ENCODE measurements at places on chromosomes 5 and 9.

GRCh38 chr5:64691291-64691690 is 988 bp downstream of the SHISAL2B start:
- DNase-seq, result no peak

DNA sequence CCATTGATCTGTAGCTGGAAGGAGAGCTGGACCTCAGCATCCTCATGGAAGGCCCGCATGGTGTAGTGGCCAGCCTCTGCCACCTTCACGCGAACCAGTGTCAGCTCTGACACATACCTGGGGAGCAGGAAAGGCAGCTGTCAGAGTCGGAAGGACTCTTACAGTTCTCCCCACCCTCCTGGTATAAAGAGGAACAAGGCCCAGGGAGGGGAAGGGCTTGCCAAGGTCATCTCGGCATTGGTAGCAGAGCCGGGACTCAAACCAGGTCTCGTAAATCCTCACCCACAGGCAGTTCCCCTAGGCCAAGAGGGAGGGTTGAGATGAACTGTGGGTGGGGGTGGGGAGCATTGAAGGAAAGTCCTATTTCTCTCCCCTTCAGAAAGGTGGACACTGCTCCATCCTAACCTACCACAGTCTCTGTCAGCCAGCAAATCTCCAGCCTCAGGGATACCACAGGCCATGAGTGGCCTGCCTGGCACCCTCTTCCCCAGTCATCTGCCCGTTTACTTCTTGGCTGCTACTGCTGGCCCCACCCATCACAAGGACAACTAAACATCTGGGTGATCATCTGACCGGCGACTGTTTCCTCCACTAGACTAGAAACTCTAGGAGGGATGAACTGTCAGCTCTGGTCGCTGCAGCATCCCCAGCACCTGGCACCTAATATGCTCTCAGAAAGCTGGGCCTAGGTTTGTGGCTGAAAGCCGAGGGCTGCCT is 23.5 kb downstream of the PDGFRB start:
- peak; percentile 63 for DNase-seq

DNA sequence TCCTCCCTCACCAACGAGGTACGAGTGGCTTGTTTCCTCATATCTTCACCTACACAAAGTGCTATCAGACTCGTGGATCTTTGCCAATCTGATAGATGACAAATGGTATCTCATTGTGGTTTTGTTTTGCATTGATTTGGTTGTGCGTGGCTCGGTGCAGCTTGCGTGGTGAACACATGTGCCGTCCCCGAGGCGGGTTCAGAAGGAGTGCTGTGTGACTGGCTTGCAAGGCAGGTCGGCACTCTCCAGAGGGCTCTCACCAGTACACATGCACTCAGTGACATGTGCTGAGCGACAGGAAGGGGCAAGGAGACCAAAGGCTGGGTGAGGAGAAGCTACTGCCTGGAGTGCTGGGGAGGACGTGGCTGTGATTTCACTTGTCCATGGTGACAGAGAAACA is 95.3 kb upstream of the PITX1 start:
- no peak for DNase-seq

- DNase-seq, result peak; percentile 62
These were observed 100.4 kb downstream of the TRIM36 start for GRCh38 chr5:115069087-115069968.

DNA sequence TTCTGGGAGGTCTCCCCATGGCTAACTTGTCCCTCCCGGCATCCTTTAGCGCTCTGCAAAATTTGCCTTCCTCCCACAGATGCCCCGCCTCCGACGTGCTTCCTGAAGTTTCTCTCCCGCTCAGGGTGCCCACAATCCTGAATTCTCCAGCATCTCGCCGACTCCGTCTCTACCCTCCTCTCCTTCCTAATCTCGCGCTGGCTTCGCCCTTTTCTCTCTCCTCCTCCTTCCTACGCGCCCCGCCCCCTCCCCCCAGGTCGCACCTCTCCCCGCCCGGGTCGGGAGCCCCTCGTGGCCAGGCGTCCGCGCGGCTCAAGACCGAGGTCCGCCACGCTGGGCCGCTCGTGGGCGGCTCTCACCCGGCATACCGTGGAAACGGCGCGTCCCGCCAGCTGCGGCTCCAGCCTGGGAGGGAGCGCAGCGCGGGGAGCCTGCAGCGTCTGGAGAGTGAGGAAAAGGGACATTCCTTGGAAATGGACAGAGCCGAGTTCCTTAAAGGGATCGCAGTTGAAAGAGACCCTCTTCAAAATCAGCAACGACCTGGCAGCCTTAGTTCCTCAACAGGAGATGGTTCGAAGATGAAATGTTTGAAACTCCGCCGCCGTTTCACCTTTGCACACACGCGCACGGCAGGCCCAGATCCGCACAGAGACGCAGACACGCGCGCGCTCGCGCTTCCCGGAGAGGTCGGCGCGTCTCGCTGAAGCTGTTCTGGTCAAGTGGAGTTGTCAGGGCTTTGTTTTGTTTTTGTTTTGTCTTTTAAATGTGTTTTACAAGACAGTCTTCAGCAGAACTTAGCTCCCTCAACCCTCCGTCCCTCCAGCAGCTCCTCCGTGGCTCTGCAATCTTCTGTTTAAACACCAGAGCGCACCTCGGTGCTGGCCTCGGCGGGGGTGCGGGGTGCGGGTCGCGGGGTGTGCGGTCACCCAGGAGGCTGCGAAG is 5.0 kb upstream of the IRX2 start:
- peak; percentile 92 for DNase-seq

DNA sequence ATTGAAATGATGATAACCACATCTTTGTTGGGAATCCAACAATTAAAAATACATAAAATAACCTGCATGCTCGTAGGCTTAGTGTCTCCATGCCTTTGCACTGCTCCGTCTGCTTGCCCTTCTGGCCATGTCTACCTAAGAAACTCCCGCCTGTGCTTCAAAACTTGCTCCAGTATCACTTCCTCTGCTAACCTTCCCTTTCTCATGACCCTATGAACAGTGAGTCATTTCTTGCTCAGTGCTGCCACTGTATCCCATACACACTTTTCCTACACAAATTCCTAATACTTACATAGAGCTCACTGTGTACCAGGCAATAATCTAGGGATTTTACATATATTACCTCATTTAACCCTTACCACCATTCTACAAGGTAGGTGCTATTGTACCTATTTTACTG is 33.5 kb downstream of the TMEM245 start:
- DNase-seq, result no peak

DNA sequence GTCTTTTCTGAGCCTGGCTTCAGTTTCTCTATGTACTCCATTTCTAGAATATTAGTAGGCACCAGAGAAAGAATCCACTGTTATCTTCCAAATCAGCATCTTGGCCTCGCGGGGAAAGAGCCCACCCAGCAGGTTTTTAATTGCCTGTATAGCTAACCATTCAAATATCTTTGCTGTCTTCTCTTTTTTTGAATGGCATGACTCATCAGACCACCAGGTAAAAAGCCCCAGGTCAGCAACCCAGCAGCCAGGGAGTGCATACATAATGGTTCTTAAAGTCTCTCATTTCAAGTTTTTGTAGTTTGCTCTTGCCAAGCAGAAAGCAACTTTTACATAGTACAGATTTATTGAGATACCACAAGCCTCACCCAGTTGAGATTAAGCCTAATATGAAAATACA is 50.7 kb downstream of the TMEM167A start:
- no peak for DNase-seq

GRCh38 chr5:33227746-33228145 is 213.0 kb upstream of the TARS1 start:
- DNase-seq, result no peak

DNA sequence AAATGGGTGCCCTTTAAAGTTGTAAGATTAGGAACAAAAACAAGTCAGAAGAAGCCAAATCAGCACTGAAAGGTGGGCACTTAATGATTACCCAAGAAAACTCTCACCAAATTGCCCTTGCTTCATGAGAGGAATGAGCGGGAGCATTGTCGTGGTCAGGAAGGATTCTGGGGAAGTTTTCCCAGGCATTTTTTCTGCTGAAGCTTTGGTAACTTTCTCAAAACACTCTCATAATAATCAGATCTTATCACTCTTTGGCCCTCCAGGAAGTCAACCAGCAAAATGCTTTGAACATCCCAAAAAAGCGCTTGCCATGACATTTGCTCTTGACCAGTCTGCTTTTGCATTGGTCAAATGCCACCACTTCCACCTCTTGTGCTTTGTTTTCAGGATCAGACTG is 10.4 kb upstream of the PCDHGC3 start:
- no peak for DNase-seq

DNA sequence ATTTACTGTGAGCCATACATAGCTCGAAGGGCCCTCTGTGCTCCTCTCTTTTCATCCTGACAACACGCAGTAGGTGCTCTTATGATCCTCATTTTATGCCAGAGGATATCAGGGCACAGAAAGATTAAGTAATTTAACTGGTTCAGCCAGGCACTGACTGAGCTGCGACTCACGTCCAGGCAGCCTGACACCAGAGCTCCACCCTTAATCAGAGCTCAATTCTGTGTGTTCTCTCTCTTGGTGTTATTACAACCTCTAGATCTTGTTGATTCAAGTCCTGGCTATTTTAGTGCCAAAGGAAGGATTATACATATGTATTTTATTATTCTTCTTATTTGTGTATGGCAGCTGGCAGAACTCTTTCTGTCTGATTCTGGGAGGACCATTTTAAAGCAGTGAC is 59.7 kb downstream of the OSMR start:
- no peak for DNase-seq

DNA sequence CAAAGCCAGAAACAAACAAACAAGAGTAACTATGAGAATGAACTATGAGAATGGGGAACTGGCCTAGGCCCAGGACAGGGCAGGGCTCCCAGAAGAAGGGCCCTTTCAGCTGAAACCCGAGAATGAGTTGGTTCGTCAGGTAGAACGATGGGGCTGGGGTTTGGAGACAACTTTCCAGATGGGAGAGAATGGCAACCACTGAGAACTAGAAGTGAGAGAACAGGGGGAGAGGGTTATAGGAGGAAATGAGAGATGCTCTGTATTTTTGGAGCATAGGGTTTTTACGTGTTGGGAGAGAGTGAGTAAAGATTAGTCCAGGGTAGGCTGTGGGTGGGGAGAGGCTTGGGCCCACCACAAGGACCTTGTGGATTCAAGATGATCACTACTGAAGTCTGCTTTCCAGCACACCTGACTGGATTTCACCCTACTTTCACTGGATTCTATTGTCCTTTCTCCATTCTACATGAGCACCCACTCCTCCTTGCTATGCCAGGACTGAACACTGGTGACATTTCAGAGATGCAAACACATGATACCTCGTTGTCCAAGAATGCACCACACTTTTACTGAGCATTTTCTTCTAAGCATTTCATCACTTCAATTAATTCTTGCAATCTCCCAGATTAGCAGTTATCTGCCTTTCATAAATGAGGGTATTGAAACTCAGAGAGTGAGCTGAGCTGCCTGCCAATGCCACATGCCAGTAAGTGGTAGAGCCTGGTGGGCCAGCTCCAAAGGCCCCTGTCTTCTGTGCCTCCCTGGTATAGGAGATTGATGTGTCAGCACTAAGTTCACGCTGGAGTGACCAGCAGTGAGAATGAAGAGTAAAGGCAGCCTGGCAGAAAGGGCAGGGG is 3.2 kb upstream of the TMEM268 start:
- no peak for DNase-seq

DNA sequence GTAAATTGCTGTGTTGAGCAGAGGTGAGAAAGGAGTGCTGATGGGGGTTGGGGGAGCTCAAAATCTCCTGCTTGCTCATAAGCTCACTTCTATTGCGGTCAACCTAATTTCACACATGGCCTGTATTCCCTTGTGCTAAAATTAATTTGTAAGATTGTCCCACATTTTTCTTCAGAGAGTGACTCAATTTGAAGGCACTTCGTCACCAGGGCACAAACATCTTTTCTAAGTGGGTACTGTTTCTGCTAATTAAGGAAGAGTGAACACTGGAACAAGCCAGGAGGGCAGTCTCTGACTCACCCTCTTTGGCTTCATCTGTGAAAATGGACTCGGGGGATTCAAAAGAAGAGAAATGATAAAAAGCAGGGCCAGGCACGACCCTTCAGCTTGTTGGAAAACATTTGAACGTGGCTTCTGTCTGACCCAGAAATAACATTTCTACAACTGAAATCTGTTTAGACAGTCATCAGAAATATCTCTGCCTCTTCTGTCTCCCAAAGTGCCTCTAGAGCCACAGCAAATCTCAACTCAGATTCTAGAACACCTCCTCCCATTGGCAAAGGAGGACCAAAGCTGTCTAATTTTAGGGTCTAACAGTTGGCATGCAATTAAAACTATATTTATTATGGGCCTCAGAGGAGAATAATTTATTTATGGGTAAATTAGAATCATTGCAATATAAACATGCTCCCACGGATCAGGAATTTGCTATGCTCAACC is 49.8 kb downstream of the FEM1C start:
- no peak for DNase-seq

DNA sequence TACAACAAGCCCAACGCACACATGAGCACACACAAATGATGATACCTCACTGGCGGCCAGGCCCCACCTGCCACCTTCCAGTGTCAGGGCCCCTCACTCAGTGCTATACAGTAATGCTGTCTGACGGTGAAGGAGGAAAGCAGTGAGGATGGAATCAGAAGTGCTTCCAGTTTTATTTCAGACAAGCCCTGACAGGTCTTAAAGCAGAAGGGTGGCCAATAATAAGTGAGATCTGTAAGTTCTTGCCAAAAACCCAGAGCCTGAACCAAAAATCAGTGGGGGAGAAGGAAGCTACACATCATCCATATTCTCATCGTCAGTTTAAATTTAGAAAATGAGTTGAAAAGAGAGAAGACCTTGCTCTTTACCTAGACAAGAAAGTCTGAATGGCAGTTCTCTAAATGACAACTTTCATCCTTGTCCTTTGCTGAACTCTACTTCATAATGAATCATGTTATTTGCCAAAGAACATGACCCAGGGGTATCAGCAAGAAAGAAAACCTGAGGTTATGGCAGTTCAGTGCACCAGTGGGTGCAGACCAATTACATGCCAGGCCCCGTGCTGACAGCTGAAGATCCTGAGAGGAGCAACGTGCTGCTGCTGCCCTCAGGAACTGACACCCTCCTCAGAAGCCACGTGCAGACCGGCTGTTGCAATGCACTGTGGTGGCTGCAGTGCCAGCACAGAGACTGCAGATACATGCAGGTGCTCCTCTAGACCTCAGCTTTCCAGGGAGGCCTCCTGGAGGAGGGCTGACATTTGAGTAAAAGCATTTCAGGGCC is 118.7 kb downstream of the DROSHA start:
- peak; percentile 11 for DNase-seq
